Stimulated activated CD8-positive, alpha-beta memory T cell treated with anti-CD3 and anti-CD28 coated beads, Interleukin-4, amount 100 ng/mL, for 24 hours (primary cell): ENCODE measurements at places on chromosomes 16 and 17.

DNA sequence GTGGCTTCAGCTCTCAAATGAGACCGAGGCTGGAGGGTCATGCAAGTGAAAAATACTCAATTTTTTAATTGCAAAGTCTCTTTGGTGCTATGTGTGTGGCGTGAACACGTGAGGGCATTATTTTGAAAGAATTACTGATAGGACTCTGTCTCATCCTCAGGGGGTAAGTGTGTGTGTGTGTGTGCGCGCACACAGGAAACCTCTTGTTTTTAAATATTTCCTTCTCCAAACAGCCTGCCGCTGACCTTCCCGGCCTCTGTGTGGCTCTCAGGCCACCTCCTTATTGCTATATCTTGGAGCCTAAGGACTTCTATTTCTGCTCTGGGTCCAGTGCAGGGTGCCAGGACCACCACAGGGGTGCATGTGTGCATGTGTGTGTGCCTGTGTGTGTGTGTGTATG is 99.7 kb downstream of the CMIP start:
- no peak for DNase-seq

GRCh38 chr17:72576289-72576759 is 455.5 kb downstream of the SOX9 start:
- DNase-seq: no peak

DNA sequence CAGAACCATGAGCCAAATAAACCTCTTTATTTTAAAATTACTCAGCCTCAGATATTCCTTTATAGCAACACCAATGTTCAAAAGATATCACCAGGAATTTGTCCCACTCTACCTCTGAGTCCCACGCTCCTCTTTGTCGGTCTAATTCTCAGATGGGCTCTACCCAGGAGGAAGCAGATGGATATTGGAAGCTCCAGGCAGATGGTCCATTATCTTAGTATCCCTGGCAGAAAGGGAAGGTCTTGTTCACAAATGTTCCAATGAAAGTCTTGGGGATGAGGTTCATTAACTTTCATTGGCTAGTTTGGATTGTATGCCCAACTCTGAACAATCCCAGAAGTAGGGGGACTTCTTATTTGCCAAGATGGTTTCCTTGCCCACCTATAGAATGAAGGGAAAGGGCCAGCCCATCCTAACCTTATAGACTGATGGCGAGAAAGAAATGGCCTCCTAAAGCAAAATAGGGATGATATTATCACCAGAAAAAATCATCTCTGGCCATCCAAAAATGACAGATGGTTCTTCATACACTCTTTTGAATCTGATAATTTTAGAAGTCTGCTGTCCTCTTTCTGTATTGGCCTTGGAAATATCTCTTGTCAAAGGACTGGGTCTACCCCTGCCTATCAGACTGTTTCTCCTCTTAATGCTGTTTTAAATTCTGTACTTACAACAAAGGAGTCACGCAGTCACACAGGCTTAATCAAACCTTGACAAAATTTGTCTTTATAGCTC is 21.3 kb upstream of the ELAC2 start:
- DNase-seq: no peak

- no peak for DNase-seq
These were observed 4.8 kb upstream of the VAMP2 start for GRCh38 chr17:8167526-8167925.

DNA sequence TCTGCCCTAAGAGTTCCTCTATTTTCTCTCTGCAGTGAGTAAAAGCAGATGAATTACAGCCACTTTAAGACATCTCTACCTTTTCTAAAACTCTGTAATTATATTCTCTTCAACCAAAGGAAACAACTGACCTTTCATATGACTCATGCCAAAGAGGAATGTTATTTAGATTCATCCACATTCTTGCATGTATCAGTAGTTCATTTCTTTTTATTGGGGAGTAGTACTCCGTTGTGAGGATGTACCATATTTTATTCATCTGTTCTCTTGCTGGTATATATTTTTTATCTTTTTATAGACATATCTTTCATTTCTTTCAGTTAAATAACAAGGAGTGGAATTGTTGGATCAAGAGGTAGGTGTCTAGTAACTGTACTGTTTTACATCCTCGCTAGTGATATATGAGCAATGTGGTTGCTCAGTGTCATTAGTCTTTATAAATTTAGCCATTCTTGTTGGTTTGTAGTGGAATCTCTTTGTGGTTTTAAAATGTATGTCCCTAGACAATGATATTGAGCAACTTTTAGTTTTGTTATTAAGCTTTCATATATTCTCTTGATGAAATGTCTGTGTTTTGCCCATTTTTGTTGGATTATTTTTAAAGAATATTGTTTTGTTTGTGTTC is 7.8 kb upstream of the MYH8 start:
- no peak for DNase-seq

DNA sequence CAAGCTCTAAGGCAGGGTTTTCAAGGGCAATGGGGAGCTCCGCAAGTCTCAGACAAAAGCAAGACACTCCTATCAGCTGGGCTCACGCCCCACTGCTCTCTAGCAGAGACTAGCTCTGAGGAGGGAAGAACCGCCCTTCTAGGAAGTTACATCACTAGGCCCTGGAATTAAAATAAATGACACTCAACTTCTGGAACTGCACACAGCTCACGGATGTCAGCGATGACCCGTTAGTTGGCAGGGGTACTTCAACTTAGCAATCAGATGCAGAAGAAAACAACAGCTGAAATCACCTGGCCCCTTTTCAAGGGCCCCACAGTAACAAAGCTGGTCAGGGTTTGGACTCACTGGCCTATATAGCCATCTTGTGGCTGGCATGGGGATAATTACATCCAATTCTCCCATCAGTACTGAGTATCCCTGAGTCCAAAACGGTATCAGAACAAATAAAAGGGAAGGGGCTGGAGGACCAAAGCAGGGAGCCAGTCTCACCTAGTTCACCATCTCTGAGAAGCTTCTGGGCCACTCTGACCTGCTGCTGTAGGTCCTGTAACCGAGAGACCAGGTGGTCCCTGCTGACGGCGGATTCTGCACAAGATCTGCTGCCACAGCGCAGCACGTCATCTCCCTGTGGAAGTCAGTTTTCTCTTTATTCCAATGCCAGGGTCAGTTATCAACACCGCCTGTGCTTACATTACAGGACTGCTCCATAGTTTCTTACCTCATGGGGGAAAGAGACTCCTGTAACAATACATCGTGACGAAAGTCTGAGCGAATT is 22.2 kb downstream of the SERPINF1 start:
- no peak for DNase-seq

- no peak for DNase-seq
These were observed 22.2 kb upstream of the CLEC18A start for GRCh38 chr16:69928856-69929400.

GRCh38 chr17:78893684-78894083 is 9.3 kb downstream of the CEP295NL start:
- DNase-seq: no peak

- no peak for DNase-seq
These were observed 12.5 kb downstream of the CALCOCO2 start for GRCh38 chr17:48843187-48843900.

DNA sequence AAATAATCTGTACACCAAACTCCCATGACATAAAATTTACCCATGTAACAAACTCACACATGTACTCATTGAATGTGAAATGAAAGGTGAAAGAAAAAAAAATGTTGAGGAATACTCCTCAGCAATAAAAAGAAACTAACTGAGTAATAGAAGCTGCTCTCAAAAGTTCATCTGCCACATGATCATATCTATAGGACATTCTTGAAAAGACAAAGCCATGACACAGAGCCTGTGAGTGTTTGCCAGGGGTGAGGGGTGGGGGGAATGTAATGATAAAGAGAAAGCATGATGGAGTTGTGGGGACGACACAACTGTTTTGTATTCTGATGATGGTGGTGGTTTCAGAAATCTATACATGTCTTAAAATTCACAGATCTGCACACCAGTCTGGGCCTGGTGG is 52.2 kb upstream of the TMC5 start:
- no peak for DNase-seq

DNA sequence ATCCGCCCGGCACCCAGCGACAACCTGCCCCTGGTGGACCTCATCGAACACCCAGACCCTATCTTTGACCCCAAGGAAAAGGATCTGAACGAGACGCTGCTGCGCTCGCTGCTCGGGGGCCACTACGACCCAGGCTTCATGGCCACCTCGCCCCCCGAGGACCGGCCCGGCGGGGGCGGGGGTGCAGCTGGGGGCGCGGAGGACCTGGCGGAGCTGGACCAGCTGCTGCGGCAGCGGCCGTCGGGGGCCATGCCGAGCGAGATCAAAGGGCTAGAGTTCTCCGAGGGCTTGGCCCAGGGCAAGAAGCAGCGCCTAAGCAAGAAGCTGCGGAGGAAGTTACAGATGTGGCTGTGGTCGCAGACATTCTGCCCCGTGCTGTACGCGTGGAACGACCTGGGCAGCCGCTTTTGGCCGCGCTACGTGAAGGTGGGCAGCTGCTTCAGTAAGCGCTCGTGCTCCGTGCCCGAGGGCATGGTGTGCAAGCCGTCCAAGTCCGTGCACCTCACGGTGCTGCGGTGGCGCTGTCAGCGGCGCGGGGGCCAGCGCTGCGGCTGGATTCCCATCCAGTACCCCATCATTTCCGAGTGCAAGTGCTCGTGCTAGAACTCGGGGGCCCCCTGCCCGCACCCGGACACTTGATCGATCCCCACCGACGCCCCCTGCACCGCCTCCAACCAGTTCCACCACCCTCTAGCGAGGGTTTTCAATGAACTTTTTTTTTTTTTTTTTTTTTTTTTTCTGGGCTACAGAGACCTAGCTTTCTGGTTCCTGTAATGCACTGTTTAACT is 1.0 kb downstream of the NOG start:
- peak; percentile 5 for DNase-seq

GRCh38 chr16:77408607-77409006 is 26.2 kb downstream of the ADAMTS18 start:
- no peak for DNase-seq

- peak; percentile 53 for DNase-seq
These were observed at the start of gene HLF for GRCh38 chr17:55264645-55265298. Gene HLF, plus strand, starts transcription at chr17:55264960. Its CDS starts 525 bp downstream, at chr17:55265485.

DNA sequence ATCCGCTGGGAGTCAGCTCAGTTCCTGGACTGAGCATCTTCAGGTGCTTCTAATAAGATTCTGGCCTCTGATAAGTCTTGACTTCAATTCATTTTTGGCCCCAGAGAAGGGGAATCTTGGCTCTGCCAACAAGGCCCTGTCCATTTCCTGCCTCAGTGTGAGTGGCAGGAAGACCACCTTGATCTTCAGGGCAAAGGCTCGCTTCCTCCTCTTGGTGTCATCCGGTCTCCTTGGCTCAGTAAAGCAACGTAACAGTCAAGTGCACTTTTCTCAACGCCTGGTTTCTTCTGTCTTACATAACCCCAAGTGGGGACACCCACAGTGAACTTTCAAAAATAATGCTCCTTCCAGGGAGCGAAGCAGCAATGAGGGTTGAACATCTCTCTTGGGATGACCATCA is 169.8 kb downstream of the PRKCB start:
- no peak for DNase-seq

DNA sequence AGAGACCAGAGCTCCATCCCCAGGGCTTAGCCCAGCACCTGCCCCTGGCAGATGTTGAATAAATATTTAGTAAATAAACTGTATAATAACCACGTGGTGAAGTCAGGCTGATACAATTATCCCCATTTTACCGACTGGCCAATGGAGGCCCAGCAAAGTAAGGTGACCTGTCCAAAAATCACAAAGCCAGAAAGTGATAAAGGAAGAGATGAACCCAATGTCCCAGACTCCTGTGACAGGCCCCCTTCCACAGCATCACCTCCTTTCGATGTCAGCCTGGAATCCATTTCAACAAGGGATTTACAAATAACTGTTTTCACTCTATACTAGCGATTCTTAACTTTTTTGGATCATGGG is 5.5 kb downstream of the TVP23A start:
- no peak for DNase-seq

GRCh38 chr17:78426293-78426879 is 47.9 kb downstream of the PGS1 start:
- no peak for DNase-seq

- DNase-seq: no peak
These were observed 11.6 kb upstream of the GOSR2 start for GRCh38 chr17:46911311-46911710.

DNA sequence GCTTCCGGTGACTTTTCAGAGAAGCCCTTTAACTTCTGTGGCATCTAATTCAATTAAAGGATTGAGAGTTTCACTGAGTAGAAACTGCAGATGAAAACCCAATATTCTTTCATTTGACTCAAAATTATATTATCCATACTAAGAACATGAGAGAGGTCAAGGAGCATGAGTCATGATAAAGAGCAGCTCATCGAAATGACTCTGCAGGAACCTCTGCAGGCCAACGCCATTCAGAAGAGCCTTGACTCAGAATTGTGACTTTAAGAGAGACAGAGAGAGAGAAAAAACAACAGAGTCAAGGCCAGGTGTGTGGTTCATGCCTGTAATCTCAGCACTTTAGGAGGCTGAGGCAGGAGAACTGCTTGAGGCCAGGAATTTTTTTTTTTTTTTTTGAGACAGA is 417.2 kb upstream of the XYLT1 start:
- DNase-seq: no peak

- DNase-seq: no peak
These were observed 55.0 kb upstream of the ATP2A3 start for GRCh38 chr17:4019275-4019674.

- no peak for DNase-seq
These were observed 30.4 kb downstream of the CFDP1 start for GRCh38 chr16:75402821-75403475.

GRCh38 chr17:51419476-51419875 is 159.1 kb downstream of the UTP18 start:
- DNase-seq: no peak

DNA sequence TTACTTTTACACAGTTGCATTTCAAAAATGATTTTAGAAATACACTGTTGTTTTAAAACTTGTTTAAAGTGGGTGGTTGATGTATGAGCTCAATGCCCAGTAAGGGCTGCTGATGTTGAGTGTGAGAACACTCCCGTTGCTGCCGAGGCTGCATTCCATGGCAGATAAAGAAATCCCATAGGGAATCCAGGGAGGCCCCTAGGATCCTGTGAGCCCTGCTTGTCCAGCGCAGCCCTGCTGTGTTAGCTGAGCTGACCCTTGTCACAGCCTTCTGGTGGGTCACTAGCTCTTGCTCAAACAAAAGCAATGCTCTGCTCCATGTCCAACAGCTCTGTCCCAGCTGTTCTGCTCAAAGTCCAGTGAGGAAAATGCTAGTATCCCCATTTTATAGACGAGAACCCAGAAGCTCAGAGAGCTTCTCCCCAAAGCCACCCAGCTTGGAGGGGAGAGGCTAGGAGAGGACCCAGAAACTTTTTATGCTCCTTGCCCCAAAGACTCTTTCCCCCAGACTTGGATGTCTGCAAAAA is 18.6 kb upstream of the COL1A1 start:
- no peak for DNase-seq

DNA sequence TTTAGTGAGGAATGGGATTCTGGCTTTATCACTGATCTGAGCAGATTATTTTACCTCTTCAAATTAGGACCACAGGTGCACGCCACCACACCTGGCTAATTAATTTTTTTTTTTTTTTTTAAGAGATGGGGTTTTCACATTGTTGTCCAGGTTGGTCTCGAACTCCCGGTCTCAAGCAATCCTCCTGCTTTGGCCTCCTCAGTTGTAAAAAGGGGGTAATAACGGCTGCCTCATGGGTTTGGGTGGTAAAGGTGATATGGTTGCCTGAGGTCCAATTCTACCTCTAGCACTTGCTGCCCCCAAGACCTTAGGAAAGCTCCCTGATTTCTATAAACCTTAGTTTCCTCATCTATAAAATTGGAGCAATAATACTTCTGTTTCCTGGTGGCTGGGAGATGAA is 130.7 kb upstream of the HS3ST2 start:
- no peak for DNase-seq
